ENCODE measurements at places on chromosomes 16 and 17. TPM values are rescaled to one million over a fixed set of nuclear protein-coding genes. Genes with fewer than 3 reads are reported as not detected.

DNA sequence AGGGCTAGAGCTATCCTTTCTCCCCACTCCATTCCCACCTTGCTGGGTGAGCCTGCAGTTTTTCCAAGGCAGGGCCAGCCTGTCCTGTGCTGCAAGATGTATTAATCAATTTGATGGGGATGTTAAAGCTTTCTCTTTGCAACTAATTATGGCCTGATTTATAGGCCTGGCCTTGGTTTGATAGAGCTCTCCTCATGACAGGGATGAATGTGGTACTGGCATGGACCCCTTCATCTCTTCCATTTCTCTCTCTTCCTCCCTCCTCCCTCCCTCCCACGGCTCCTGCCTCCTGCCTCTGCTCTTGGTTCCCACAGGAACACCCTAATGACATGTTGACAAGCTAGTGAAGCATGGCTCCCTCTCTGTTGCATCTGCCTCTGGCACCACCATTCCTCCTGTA, 47.2 kb upstream of the SKAP1 start:
- no peaks in the 10 kb centered on the region for H3K36me3 ChIP-seq
- H3K4me3 ChIP-seq = no peak overlapping the region

DNA sequence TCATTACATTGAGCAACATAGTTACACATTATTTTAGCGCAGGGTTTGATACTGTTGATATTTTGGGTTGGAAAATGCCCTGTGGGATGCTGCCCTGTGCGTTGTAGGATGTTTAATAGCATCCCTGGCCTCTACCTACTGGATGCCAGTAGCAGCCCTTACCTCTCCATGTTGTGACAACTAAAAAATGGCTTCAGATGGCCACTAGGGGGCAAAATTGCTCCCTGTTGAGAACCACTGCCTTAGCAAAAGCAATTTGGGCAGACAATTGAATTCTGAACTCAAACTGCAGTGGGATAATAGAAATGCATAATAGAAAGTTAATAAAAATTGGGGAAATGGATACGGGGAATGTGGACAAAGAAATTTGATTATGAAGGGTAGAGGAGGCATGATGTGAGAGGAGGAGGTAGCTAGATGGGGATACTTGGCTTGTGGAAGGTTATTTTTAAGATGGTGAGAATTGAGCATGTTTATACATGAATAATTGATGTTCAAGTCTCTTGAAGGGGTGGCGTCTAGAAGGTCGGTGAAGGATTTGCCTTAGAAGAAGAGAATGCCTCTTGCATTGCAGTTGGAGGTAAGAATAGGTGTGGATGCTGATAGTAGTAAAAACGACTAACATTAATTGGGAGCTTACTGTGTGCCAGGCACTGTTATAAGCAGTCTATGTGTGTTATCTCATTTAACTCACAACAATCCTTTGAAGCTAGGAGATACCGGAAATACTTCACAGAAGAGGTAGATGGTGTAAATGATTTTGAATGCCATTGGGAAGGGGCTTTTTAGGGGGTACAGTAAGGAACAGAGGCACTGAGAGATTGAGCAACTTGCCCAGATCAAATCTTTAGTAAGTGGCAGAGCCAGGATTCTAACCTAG, 19.0 kb downstream of the HEATR9 start:
- no peak overlapping the region for H3K27ac ChIP-seq
- H3K4me3 ChIP-seq = no peak overlapping the region
- no peaks in the 10 kb centered on the region for H3K4me1 ChIP-seq

- no peaks in the 10 kb centered on the region for H3K4me1 ChIP-seq
- peak; percentile 89 for DNase-seq
- H3K36me3 ChIP-seq = no peaks in the 10 kb centered on the region
- no peaks in the 10 kb centered on the region for H3K27me3 ChIP-seq
- H3K4me3 ChIP-seq = no peak overlapping the region
- no peak overlapping the region for H3K27ac ChIP-seq
These were observed 1747.9 kb downstream of the TP53TG3F start for GRCh38 chr16:35207059-35207999.

GRCh38 chr17:21253646-21254441, 634 bp upstream of the NATD1 start:
- peak overlapping the region; percentile 76 for H3K27ac ChIP-seq
- H3K36me3 ChIP-seq = no peaks in the 10 kb centered on the region
- H3K4me1 ChIP-seq = peaks cover 32% of the 10 kb centered on the region
- peak overlapping the region; percentile 56 for H3K4me3 ChIP-seq
- no peak for DNase-seq

GRCh38 chr16:49456763-49457162, 83.2 kb downstream of the C16orf78 start:
- no peak overlapping the region for H3K27ac ChIP-seq
- no peak overlapping the region for H3K4me3 ChIP-seq
- H3K4me1 ChIP-seq = no peaks in the 10 kb centered on the region

GRCh38 chr17:58248955-58249269, 10.5 kb downstream of the LPO start:
- no peak for DNase-seq
- H3K27me3 ChIP-seq = no peaks in the 10 kb centered on the region
- H3K27ac ChIP-seq = no peak overlapping the region

GRCh38 chr16:78785218-78785617, 685.8 kb downstream of the WWOX start:
- DNase-seq = no peak
- no peaks in the 10 kb centered on the region for H3K27me3 ChIP-seq
- H3K36me3 ChIP-seq = no peaks in the 10 kb centered on the region
- H3K4me1 ChIP-seq = peaks cover 4% of the 10 kb centered on the region
- H3K4me3 ChIP-seq = no peak overlapping the region
- no peak overlapping the region for H3K27ac ChIP-seq

- H3K36me3 ChIP-seq = no peaks in the 10 kb centered on the region
- H3K4me1 ChIP-seq = no peaks in the 10 kb centered on the region
- no peak overlapping the region for H3K27ac ChIP-seq
- H3K4me3 ChIP-seq = no peak overlapping the region
- no peak for DNase-seq
- no peaks in the 10 kb centered on the region for H3K27me3 ChIP-seq
These were observed 100.7 kb downstream of the SOCS1 start for GRCh38 chr16:11155284-11155806.

GRCh38 chr17:80118601-80119270, 17.4 kb downstream of the GAA start:
- DNase-seq = no peak
- no peaks in the 10 kb centered on the region for H3K4me1 ChIP-seq
- H3K36me3 ChIP-seq = no peaks in the 10 kb centered on the region
- H3K27ac ChIP-seq = no peak overlapping the region
- H3K27me3 ChIP-seq = no peaks in the 10 kb centered on the region

- no peak overlapping the region for H3K4me3 ChIP-seq
- H3K27ac ChIP-seq = no peak overlapping the region
- H3K4me1 ChIP-seq = no peaks in the 10 kb centered on the region
- H3K27me3 ChIP-seq = no peaks in the 10 kb centered on the region
- H3K36me3 ChIP-seq = no peaks in the 10 kb centered on the region
These were observed 582.9 kb upstream of the RBFOX1 start for GRCh38 chr16:6749698-6750097.

CD7 gene
- total RNA-seq = 5.2 TPM

RGS11 gene
- 5.4 TPM for total RNA-seq

DOC2B gene
- total RNA-seq = 10.1 TPM

All from vagina (tissue), 2 donors.